Fibroblast of skin of scalp (primary cell): ENCODE measurements at places on chromosomes 3 and 15.
A peak's percentile ranks its signal among the peaks of the same experiment; 100 is the strongest.

DNA sequence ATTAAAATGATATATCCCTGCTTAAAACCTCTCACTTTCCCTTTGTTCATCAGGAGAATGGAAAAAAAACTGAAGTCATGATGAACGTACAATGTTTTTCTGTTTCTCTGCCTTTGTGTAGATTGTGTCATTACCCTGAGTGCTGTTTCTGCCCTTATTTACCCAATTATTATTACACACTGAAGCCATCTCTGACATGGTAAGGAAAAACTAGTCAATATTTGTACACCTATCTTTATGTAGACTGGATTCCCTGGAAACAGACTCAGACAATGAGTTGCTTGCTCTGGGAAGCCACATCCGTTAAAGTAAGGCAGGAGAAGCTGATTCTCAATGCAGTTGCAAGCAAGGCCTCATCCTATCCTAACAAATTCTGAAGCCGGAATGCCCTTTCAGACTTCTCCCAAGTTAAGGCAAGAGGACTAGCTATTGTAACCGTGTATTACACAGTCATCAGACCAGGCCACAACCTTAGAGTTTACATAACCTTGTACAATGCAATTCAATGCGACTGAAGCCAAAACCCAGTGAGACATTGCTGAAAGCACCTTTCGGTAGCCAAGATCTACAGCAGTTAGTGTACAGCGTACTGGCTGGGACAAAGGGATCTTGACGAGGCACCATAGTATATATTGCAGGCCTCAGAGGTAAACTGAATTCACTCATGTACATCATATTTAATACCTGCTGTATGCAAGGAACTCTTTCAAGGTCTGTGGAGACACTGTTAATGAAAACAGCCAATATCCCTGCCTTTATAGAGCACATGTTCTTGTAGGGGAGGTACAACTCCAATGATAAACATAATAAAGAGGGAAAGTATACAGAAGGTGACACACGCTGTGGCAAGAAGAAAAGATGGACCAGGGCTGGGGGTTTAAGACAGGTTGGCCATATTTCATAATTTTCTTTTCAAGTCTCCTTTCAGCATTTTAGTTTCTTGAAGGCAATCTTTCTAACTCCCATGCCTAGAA is 1040.8 kb upstream of the SEMA6D start:
- no peak for DNase-seq

GRCh38 chr3:63344661-63345060 is 66.6 kb downstream of the SYNPR start:
- DNase-seq, result no peak

GRCh38 chr3:8593021-8593827 is 51.4 kb downstream of the SSUH2 start:
- peak; percentile 56 for DNase-seq

DNA sequence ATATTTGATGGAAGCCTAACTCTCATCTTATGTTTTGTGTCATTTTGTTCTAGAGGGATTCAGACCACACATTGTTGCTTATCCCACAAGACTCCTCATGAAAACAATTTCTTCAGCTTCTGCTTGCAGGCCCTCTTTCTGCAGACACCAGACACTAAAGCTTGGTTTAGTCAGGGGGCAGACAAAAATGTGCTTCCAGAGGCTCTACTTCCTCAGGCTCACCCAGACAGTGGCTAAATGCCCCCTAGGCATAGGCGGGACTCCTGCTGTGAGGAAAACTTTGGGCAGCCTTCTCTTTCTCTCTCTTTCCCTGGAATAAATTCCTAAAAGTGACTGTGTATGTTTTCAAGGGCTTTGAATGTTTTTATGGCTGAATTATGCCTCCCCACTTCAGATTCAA is 435.4 kb upstream of the ATP11B start:
- peak; percentile 82 for DNase-seq

GRCh38 chr15:20358066-20358778 is 183.4 kb downstream of the GOLGA6L6 start:
- DNase-seq, result no peak

- DNase-seq, result no peak
These were observed 200.3 kb downstream of the SHOX2 start for GRCh38 chr3:157905885-157906284.

- DNase-seq, result no peak
These were observed 634.0 kb upstream of the BCHE start for GRCh38 chr3:166471074-166471767.

DNA sequence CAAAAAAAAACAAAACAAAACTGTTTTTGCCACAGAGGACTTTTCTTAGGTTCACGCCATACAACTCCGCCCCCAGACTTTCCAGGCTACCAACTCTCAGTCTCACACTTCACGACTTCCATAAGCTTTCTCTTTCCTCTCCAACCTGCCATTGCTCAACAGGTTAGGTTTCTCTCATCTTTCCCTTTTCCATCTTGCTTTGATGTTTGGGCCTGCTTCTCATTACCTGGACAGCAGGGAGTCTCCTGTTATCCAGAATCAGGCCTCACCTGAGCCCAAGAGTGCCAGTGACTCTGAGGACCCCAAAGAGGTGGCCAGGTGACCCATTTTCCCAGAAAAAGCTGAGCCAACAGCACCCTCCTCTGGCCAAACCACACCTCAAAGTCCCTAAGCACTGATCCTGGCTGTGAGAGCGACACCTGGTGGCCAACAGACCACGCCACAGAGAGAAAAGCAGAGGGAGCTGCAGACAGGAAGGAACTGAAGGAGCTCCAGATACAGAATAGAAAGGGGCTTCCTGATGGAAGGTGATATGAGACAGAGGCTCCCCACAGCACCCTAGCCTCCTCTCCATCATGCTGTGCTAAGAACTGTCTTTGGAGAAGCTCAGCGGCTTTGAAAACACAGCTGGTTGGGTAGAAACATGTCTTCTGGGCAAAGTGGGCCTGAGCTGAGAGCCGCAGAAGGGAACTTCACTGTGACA is 4.0 kb downstream of the CCDC51 start:
- peak; percentile 80 for DNase-seq

DNA sequence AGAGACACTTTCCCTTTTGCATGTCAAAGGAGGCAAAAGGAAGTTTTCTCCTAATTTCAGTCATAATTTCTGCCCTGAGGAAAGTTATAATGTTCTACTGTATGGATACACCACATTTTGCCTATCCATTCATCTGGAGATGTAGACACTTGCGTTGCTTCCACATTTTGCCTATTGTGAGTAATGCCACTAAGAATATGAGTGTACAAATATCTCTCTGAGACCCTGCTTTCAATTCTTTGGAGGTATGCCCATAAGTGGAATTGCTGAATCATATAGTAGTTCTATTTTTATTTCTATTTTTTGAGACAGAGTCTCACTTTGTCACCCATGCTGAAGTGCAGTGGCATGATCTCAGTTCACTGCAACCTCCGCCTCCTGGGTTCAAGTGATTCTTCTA is 3.6 kb upstream of the CD276 start:
- peak; percentile 21 for DNase-seq

DNA sequence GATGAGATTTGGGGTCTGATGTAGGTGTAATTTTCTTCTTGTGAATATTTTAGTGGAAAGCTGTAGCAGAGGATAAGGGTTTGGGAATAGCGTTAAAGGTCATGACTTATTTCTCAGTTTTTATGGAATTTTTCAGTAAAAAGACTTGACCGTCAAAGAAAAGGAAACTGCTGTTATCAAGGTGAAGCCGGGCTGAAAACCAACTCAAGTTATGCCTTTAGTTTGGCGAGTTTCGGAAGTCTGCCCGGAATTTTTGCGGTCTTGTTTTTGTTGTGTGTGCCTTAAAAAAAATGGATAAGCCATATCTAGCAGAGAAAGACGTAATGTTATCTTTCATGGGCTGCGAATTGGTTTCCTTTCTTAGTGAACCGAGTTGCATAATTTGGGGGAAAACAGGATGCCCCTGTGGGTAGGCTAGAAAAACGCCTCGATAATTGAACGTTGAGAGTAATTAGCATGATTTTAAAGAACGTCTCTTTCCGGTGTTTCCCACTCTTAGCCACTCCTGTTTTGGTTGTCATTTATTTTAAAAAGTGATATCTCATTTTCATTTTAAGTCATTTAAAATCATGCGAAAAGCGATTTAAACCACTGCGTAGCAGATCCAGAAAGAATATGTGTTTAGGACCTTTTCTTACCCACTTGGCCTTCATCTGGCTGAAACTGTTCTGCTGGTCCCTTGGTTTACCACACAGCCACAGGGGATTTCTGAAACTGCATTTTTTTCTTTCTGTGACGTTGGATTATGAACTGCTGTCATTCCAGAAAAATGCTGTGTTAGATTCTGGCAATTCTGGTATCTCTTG is 1.1 kb downstream of the NFKBIZ start:
- DNase-seq, result peak; percentile 89

DNA sequence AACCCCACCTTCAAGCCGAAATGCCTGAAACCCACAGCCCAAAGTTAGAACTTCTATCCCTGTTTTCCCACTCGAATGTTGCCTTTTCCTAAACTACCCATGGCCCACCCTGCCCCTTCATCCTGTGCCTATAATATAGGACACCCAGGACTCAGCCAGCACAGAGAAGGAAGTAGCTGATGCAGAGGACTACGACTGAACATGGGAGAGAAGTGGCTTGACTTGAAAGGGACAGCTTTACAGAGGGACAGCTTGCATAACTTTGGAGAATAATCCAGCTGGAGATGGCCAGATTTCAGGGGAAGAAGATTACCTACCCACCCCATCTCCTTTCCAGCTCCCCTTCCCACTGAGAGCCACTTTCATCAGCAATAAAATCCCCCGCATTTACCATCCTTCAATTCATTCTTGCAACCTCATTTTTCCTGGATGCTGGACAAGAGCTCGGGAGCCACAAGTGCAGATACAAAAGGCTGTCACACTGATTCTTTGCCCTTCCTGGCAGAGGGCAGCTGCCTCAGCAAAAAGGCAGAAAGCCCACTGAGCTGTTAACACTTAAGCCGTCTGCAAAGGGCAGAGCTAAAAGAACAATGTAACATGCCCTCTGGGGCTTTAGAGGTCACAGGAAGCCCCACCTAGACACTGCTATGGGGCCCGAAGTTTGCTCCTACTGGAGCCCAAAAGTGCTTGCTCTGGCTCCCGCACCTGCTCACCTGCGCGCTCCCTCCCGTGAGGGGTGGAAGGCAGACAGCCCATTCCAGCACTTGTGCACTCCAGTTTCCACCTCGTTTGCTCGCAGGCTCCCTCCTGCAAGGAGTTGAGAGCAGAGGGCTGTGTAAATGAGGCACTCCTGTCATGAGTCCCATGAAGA is 224.0 kb downstream of the TBC1D5 start:
- DNase-seq, result no peak

- DNase-seq, result no peak
These were observed 810.3 kb downstream of the VGLL3 start for GRCh38 chr3:86180696-86181095.

- no peak for DNase-seq
These were observed 1476.9 kb downstream of the SI start for GRCh38 chr3:163601426-163601825.

DNA sequence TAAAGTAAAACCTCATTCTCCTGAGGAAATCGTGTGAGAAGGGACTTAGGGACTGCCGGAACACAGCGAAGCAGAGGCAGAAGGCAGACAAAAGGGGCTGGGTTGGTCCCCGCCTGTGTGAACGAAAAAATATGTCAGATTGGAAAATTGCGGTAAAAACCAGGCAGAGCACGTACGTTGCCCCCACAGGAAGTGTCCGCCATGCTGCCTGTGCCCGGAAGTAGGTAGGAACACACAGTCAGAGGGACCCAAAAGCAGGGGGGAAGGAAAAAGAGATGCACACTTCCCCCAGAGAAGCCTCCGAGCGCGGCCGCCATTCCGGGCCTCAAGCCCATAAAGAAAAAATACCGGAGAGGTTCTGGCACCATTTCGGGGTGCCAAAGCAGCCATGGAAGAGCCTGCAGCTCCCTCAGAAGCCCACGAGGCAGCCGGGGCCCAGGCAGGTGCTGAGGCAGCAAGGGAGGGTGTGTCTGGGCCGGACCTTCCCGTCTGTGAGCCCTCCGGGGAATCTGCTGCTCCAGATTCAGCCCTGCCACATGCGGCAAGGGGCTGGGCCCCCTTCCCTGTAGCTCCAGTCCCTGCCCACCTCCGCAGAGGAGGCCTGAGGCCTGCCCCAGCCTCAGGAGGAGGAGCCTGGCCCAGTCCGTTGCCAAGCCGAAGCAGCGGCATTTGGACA is at the start of gene MKRN3:
TSS of gene MKRN3 (plus strand) at position 280 of the 676 bp plus-strand sequence. CDS start at position 389, 109 bp downstream.
- peak; percentile 47 for DNase-seq

- peak; percentile 89 for DNase-seq
These were observed at the start of gene PDCD6IP for GRCh38 chr3:33798418-33799201. Gene PDCD6IP (plus strand): TSS chr3:33798630. CDS start chr3:33798729, 99 bp downstream.

- peak; percentile 87 for DNase-seq
These were observed 82.6 kb upstream of the TJP1 start for GRCh38 chr15:29904757-29905417.

DNA sequence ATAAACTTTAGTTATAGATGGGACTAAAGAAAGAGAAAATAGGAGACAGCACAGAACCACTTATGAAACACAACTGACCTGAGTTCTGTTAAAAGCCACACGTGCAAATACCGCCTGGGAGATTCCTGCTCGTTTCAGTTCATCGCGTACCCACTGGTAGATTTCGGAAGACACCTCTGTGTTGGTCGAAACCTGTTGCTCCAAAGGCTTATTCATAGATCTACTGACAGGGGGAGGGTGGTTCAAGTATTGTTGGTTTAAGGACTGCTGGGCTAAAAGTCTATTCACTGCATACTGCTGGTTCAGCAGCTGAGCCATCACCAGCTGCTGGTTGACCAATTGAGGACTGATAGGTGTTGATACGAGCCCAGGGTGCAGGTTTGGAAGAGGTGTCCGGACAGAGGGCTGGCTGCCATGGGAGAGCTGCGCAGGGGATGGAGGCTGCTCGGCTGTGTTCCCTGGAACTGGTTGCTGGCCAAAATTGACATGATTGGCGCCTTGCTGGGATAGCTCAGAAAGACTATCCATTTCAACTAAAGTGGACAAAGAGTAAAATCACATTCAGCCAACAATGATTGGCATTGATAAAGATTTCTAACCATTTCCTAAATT is 30.6 kb downstream of the SATB1 start:
- no peak for DNase-seq

- DNase-seq, result no peak
These were observed 72.1 kb upstream of the ATP2C1 start for GRCh38 chr3:130821806-130822205.

- peak; percentile 23 for DNase-seq
These were observed 89.9 kb upstream of the MITF start for GRCh38 chr3:69649120-69650065.

GRCh38 chr3:72309661-72310418 is 524.9 kb upstream of the PROK2 start:
- peak; percentile 22 for DNase-seq

- no peak for DNase-seq
These were observed 210.3 kb downstream of the ULK4 start for GRCh38 chr3:41751597-41751996.

DNA sequence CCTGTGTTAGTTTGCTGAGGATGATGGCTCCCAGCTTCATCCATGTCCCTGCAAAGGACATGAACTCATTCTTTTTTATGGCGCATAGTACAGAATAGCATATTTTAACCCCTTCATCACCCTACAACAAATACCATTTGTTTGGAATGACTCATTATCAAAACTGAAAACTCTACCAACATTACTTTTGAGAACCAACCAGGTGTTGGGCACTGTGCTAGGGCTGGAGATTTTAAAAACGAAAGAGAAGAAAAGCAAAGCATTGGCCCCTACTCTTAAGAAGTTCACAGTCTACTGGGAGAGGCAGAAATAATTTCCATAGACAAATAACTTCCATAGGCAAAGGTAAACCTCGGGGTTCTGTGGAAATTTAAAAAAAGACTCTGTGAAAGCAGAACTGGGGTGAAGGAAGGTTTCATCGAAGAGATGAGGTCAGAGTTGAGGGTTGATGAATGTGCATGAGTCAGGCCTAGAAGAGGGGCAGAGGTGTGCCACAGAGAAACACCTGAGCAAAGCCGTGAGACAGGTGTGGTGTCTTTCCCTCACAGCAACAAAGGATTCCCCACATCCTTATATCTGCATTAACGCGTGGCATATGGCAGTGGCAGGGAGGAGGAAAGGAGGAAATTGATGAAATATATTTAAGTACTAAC is 51.0 kb downstream of the MCF2L2 start:
- DNase-seq, result no peak
